ENCODE measurements at places on chromosomes 1 and 21.

DNA sequence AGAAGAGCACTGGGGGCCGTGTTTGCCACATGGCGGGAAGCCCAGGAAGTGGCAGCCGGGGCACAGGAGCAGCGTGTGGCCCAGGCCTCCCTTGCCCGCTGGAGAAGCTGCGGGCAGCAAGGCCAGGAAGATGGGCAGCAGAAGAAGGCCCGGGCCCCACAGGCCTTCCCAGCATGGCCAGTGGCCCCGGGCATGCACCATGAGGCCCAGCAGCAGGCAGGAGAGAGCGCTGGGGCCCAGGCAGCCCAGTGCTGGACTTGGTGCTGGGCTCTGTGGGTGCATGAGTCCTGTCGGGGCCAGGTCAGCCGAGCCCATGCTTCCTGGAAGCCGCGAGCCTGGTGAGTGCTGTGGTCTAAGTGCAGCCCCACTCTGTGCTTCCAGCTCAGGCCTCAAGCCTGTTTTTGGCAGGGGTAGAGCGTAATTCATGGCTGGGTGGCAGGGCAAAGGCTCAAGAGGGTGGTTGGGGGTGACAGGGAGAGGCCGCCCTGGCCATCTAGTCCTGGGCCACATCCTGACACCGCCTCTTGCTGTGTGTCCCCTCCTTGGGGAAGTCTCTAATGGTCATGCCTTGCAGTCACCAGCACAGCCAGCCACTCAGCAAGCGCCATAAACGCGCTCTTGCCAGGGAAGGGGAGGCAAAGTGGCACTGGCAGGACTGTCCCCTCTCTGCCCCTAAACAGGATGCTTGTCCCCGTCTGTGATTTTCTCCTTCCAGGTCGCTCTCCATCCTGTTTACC is 21.3 kb downstream of the MTHFR start:
- DNase-seq, result no peak

DNA sequence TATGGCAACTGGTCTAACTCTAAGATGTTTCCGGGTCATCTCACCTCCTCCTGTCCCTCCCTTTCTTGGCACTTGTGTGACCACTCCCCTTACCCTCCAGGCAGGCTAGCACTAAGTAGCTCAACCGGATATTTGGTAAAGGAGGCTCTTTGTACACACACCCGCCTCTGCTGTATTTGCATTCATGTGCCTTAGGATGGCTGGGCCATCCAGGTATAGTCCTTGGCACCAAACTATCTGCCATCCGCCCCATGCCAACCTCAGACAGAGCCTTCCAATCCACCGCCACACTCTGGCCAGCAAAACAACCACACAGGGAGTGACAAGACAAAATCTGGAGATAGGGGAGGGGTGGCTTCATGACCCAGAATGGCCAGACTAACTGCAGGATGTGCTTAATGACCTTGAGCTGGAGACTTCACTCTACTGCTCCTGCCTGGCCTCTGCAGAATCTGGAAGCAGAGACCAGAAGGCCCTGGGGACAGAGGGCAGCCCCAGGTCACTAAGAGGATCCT is 59.5 kb downstream of the CDK18 start:
- DNase-seq, result no peak

GRCh38 chr1:183687546-183688304 is 34.6 kb upstream of the APOBEC4 start:
- no peak for DNase-seq

DNA sequence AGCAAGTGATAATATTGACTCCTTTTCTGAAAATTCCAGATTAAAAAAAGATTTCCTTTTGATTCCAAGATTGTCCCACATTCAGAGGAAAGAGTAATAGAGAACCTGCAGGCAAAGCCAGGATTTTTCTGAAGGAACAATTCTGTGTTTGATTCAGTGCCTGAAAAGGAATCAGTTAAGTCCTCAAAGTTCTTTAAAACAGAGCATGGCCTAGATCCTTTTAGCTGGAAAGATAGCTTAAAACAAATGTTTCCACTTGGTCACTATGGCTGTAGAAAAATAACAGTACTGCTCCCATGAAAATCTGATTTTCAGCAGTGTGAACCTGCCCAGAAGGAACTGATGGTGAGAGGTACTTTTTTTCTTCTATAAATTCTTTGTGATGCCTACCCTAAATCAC is 41.8 kb downstream of the HS2ST1 start:
- no peak for DNase-seq

DNA sequence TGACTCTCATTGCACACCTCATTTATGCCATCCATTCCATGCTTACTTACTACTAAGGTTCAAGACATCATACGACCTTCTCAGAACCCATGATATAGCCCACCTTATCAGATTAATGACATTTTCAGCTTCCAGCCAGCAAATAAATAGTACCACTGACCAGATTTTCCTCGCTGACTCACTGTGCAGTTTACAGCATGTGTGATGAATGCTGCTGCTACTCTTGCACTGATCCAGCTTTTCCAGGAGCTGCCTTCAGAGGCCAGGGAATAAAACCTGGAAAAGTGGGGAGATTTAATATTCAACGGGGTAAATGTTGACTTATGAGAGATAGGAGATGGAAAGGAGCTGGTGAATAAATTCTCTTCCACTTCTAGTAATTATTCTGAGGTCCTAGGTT is 247.1 kb downstream of the COL11A1 start:
- DNase-seq, result no peak

GRCh38 chr1:52056937-52057231 is 789 bp downstream of the BTF3L4 start:
- DNase-seq, result no peak

- DNase-seq, result no peak
These were observed 40.4 kb downstream of the ST3GAL3 start for GRCh38 chr1:43747736-43748135.

DNA sequence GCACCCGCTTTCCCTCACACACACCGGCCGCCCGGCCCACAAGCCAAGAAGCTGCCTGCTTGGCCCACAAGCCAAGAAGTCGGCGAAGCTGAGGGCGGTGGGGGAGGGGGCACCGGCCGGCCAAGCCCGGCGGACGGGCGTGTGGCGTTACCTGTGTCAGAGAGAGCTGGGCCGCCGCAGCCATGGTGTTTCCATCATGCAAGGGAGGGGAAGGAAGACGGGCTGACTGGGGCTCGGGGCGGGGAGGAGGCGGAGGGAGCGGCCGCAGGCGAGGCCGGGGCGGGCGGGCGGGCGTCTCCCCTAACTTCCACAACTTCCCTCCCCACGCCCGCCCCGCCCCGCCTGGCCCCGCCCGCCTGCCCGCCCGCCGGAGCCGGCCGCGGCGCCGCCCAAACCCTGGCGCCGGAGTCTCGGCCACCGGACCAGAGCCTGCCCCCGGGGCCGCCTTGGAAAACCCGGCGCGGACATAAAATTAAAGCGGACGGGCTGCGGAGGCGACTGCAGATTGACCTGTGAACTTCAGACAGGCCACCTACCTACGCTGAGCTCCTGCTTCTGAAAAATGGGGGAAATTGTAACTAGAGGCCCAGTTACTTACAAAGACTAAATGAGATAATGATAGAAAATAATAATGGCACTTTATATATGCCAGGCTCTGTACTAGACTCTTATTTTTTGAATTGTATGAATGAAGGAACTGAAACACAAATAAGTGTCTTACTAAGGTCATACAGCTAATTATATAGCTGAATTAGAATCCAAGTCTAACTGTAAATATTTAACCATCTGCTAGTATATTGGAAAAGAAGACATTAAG is at the start of gene EPS15:
TSS of gene EPS15 (minus strand) at position 219 of the 817 bp plus-strand sequence. CDS start at position 184, 35 bp downstream.
- peak; percentile 62 for DNase-seq

GRCh38 chr1:201565771-201566528 is 27.0 kb downstream of the NAV1 start:
- DNase-seq, result no peak

DNA sequence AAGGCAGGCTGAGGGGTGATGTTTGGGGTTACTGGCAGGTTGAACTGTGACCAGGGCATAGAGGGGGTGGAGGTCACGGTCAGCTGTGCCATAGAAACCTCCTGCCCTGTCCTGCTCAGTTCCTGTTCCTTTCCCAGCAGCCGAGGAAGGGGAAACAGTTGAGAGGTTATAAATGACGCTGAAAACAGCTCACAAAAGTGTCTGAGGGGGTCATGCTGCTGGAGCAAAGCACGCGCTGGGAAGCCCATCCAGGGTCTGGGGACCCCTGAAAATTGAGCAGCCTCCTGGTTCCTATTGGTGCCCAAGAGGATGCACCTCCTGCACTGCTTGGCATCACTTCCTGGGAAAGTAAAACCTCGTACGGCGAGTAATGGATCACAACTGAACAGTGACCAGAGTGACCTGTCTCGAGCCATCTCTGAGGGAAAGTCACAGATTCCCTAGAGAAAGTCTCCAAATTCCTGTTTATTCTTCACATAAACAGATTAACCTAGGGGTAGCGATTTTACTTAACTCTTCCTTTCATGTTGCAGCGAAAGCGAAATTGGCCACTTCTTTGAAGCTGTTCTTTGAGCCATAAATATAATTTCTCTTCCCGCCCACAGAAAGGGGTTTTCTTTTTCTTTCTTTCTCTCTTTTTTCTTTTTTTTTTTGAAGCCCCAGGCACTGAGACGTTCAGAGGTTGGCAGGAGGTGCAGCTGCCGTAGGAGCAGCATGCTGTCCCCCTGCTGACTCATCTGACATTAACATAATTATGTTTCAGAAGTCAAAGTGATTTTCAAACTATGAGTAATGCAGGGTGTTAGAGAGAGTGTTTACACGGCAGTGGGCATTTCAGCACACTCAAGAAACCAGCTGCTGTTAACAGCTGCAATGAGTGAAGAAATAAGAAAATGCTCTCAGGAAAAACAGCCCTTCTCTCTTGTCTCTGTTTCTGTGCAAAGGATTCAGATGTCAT is 41.8 kb upstream of the ATF3 start:
- no peak for DNase-seq

DNA sequence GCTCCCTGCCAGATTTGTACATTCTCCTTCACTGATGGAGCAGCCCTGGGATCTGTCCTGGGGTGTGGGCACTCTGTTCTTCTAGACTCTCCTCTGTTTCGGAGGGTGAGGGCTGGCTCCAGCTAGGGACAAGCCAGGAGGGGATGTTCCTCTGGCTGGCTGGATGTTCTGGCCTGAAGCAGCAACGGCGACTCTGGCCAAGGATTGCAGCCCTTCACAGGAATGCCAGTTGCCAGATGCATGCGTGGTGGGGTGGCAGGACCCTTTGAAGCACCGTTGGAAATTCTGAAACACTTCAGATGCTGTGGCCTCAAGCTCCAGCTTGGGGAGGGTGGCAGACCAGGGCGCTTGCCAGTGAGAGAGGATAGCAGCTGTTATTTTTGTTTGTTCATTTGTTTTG is 210.9 kb downstream of the TRABD2B start:
- no peak for DNase-seq

GRCh38 chr1:156024801-156025200 is 4.0 kb upstream of the SSR2 start:
- DNase-seq, result no peak

GRCh38 chr1:86775395-86775794 is 71.0 kb downstream of the SH3GLB1 start:
- DNase-seq, result no peak

- DNase-seq, result no peak
These were observed 2.4 kb upstream of the IKBKE start for GRCh38 chr1:206467915-206468314.

GRCh38 chr1:180507795-180508724 is 5.7 kb upstream of the ACBD6 start:
- DNase-seq, result peak; percentile 24

DNA sequence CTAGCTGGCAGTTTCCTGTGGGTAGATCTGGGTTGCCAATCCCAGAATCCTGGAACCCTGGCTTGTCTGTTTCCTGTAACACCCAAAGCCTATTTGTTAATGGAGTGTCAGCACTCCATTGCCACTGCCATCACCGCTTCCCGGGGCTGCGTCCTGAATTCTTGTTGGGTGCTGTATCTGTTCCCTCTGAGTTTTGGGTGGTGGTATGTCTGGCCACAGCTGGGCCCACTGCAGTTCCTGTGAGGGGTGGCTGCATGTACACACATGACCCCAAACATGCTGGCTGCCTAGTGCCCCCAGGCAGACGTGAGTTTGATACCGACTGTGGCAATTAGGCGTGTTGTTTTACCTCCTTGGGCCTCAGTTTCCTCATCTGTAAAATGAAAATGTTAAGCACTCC is 29.3 kb downstream of the NAV1 start:
- DNase-seq, result no peak

DNA sequence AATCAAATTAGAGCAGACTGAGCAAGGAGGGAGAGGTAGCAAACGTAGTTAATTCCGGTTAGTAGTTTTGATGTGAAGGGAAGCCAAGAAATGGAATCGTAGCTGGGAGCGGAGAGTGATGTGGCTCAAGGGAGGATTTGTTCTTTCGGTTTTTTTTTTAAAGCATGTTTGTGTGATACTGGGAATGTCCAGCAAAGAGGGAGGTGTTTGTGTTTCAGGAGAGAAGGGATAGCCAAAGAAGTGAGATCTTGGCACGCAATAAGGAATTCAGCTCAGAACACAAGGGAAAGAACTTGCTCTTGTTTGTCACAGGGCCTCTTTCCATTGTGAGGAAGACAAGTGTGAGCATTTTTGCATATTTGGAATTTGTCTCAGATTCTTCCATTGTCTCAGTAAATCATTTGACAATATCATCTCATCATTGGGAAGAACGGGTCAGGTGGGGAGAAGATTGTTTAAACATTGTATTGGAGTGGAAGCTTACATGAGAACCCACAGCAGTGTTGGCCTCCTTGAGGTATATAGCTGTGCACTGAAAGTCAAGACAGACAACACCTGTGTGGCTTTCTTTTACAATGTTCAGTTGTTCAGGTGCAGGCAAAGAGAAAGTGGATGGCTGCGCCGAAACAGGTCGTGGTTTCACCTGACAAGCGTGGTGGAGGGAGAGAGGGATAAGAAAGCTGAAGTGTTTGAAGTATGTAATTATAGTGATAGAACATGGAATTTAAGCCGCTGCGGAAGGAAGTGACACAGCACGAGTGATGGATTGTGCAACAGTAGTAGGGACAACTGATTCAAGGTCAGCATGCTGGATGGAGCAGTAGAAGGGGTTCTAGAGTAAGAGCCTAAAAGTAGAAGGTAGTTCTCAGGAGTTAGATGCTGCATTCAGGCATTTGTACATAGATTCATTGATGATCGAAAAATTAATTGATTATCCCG is 25.4 kb downstream of the FMN2 start:
- DNase-seq, result no peak

DNA sequence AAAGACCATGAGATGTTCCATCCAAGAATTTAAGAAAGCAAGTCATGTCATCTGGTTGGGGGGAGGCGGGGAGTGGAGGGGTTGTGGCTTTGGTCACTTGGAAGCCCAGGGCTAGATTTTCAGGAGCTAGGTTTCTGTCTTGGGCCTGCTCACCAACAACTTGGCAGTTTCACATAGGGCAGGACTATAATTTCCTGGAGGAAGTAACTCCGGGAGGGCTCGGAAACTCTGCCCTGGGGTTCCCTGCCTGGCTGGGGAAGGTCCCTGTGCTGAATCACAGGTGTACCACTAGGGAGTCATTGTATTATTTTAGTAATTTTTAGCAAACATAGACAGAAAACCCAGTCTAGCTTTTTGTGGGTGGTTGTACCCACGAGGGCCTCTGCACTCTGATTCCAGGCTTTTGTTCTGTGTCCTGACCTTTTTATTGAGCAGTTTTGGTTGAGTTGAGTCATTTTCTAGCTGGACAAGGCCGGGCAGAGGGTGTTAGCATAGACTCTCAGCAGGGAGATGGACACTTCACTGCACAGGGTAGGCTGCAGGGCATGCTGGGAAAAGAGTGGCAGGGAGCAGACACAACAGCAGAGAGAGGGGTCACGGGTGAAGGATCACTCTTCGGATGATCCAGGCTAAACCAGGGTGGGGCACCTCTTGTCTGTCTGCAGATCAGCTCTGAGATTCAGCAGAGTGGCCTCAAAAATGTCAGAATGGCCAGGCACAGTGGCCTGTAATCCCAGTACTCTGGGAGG is 144.7 kb downstream of the GRIK3 start:
- DNase-seq, result no peak
